ENCODE measurements at places on chromosomes 5 and 9.

DNA sequence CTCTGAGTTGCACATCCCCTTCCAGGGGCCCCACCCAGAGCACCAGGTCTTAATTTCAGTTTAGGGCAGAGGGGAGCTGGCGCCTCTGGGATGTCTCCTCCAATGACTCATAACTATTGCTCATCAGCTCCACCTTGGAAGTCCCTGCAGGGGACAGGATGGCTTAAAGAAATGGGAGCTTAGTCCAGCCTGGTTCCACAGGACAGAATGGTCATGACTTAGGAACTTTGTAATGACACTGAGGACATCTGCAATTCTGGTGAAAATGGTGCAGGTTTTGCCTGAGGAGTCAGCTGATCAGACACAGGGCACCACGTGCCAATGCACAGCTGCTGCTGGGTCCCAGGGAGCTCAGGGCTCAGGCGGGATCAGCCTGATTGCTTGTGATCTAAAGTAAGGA lies 16.4 kb upstream of the PPP1R26 start:
- DNase-seq: no peak

DNA sequence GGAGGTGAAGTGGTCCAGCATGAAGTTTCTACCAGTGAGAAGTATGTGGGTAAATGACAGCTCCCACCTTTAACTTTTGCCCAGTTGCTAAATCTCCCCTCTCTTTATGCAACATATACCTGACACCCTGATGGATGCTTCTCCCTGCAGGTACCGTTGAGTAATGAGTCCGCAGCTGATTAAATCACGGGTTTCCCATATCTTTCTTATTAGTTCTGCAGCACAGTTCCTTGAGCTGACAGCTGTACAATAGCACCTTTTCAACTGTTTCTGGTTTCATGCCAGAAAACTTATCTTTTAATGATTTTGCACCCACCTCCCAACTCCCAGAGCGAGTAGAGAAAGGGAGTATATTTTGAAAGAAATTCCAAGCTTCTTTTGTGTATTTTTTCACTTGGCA lies 161.0 kb upstream of the TUT7 start:
- DNase-seq: no peak

DNA sequence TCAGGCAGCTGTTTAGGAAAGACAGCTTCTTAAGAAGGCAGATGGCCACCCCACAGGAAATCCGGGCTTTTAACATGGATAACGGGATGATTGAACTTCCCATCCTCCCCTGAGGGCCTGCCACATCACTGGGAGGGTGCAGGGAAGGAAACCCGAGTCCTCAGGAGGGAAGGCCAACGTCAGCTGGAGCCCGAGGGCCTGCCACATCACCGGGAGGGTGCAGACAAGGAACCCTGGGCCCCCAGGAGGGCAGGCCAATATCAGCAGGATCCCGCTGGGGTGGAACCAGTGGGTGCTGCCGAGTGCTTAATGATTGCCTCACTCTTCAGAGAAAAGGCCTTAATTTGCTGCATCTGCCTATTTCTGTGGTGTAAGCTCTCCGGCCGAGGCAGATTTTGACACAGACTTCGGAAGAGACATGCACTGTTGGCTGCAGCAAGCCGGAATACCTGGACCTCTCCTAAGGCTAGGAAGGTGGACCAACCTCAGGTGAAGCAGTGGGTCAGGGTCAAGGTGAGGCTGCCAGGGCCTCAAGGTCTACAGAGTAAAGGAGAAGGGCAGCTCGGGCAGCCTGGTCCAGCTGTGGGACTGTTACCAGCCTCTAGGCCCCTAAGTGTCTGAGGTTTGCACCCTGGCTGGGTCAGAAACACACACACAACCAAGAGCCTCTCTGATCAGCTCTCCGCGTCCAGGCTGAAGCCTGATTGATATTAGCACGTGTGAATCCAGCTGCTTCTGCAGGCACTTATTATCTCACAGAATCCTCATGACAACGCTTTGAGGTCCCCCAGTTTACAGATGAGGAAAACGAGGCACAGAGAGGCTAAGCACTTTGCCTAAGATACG lies 14.8 kb upstream of the COL5A1 start:
- DNase-seq: no peak

DNA sequence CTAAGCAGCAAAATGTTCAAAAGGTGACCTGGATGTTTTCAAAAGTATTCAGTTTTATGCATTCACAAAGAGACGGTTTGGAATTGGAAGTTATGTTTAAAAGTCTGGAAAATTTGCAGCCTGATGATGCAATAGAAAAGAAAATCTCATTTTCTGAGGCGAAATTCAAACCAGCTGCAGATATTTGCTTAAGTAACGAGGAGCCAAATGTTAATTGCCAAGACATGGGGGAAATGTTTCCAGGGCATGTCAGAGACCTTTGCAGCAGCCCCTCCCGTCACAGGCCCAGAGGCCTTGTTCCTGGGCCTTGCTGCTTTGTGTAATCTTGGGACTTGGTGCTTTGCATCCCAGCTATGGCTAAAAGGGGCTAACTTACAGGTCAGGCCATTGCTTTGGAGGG lies 228.2 kb downstream of the MAN2A1 start:
- DNase-seq: no peak

DNA sequence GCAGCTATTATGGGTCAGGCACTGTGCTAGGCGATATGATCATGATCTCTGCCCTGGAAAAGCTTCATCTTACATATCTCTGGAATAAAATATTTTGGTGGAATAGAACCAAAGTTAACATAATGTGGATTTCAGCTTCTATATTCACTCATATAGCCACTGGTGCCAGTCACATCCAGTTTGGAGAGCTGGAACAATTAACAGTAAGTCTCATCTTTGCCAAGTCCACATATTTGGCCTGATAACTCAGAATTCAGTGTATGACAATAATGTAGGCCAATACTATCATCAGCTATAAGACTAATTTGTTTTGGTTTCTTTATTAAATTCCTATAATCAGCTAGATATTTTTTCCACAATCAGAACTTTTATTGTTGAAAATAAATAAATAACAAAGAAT lies 5.9 kb upstream of the FAM13B start:
- DNase-seq: peak; percentile 91

DNA sequence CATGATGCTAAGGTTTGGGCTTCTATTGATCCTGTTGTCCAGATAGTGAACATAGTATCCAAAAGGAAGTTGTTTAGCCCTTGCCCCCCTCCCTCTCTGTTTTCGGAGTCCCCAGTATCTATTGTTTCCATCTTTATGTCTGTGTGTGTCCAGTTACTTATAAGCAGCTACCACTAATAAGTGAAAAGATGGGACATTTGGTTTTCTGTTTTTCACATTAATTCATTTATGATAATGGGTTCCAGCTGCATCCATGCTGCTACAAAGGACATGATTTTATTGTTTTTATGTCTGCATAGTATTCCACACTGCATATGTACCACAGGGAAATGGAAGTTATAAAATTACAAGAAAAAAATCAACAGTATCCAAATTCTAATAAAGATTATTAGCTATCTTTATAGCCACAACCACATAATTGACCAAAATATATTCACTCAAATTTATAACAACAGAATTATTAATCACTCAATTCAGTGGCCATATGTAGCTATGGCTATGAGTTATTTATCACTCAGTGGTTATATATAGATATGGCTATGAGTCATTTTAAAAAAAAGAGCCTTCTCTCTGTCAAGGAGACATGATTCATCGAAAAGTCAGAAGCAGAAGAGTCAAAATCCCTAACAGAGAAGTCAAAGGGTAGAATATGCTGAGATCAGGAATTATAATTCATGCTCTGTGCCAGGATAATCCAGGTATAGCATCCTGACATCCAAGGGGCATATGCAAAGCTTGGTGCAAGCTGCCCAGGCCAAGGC lies 367.5 kb downstream of the DEPDC1B start:
- DNase-seq: no peak

GRCh38 chr5:126965061-126965475 lies 65.3 kb downstream of the MARCHF3 start:
- DNase-seq: no peak

- no peak for DNase-seq
These were observed 30.1 kb downstream of the ARRDC3 start for GRCh38 chr5:91352831-91353695.
